Stimulated activated CD4-positive, alpha-beta T cell treated with anti-CD3 and anti-CD28 coated beads, TNF-alpha, amount 100 ng/mL, for 1 hour (primary cell): ENCODE measurements at places on chromosomes 7 and 10.

DNA sequence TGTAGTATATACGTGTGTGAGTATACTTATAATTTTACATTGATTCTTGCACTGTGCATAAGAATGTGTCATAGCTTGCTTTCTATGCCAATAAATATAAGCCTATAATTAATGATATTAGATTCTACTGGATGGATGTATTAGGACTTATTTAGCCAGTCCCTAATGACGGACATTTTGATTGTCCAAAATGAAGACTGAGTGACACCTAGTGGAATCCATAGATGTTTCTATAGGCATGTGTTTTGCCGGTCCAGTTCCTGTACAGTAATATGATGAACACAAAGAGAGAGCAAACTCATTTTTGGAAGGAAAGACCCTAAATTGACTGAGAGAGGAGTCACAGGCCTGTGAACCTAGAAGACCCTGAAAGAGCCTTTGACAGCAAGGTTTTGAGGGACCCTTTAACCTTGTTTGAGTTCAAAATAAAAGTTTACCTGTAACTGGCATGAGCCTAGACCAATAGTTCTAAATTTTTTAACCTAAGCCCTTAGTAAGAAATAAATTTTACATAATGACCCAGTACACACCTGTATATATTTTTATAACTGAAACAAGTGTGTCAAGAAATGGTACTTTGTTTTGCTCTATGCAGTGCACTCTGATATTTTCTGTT lies 42.4 kb upstream of the AGBL3 start:
- no peak for DNase-seq

DNA sequence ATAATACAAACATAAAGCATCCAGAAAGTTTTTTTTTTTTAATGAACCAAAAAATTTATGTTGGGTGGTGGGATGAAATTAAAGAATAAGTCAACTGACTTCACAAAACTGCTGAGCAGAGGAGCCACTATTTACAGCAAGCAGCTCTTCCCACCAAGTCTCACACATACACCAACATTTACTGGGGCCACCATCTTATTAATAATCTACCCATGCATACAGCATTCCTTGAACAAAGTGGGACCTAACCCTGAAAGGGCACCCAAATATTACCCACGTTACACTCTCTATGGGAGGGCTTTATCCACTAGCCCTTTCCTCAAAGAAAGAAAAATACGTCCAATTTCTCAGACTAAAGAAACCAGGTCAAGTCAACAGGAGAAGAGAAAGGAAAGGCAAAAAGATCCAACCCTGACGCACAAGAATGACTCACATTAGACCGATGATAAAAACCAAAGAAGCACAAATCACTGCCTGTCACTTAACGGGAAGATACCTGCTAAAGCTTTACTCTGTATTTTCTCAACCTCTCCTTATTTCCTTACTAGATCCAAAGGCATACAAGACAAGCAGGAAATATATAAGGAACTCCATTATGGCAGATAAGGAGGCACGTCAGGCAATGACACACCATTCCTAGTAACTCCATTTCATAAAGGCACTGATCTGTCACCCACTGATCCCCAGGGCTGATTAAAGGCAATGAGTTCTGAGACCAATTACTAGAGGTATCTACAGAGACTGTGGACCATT lies 141.8 kb upstream of the ASAH2 start:
- DNase-seq = no peak

GRCh38 chr10:51063166-51063565 lies 11.1 kb upstream of the PRKG1 start:
- DNase-seq = no peak

- no peak for DNase-seq
Observed at GRCh38 chr7:33485747-33486493, 356.6 kb downstream of the BBS9 start.

GRCh38 chr10:100148353-100149211 lies 37.2 kb downstream of the ERLIN1 start:
- peak; percentile 29 for DNase-seq

- no peak for DNase-seq
Observed at GRCh38 chr10:218798-219197, 83.5 kb downstream of the ZMYND11 start.

DNA sequence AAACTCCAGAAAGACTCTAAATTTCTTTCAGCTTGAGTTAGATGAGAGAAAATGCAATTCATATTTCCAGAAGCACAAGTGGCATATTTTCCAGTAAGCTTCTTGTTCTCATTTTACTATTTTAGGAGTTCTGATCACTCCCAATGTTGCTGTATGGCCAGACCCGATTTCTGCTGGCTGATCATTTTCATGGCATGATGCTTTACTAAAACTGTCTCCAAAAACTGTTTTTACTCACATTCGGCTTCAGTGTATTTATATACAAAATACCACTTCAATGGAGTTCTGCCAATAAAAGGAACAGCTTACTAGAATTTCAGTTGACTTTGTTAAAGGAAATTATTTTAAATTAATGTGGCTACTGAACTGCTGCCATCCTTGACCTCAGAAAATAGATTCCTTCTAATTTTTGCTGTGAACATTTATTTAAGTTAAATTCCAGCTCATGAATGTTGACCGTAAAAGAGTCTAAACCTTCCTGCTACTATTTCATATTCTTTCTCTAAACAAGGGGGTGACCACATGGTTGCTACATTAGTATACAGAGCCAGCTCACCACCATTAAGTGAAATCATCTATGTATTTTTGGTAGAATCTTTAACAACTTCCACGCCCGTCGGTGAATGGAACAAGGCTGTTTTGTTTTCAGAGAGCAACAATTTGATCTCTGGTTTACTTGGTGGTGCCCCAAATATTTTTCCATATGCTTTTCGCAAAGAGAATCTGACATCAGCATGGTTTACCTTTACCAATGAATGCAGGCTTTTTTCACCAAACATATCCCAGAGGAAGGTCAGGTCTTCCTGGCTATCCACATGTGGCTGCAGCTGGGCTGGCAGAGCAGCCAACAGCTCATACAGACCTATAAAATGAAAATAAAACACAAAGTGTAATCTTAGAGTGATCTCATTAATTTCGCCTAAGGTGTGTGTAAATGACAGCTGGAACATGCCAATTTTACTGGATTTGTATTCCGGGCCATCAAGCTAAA lies 101.2 kb downstream of the MPP7 start:
- no peak for DNase-seq

DNA sequence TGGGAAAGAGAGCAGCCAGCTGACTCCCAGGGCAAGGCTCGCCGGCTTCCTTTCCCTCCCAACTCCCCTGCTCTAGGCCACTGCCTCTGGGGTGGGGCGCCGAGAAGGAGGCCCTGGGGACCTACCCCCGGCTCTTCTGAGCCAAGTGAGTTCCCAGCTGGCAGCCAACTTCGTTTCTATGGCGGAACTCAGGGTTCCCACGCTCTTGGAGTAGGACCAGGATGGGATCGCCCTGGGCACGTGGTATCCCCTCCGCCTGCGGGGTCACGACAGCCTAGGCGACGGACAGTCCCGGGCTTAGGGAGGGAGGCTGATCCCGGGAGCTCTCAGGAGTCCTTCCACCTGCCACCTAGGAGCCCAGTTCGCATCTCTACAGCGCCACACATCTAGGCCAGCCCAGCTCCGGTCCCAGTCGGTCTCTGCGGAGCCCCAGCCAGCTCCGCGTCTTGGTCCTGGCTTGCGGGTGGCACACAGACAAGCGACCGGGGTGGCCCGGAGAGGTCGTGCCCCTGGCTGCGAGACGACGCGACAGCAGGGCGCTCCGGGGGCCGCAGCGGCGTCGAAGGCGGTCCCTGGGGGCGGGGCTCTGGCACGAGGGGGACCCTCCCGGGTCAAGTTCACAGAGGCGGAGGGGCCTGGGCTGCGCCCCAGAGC lies 20.5 kb upstream of the GATA3 start:
- no peak for DNase-seq

DNA sequence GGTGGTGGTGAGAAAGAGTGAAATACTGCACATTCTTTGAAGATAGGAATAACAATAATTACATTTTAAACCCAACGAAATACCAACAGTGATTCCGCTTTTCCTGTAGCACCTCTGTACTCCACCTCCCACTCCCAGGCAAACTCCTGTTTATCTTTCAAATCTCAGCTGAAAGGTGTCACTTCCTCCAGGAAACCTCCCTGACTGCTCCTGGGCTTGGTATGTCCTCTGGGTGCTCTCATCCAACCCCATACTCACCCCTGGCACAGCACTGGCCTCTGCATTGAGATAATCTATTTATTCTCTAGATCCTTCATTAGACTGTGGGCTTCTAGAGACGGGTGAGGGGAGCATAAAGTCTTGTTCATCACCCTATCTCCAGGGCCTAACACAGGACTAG lies 148.0 kb downstream of the MYOF start:
- DNase-seq = no peak

DNA sequence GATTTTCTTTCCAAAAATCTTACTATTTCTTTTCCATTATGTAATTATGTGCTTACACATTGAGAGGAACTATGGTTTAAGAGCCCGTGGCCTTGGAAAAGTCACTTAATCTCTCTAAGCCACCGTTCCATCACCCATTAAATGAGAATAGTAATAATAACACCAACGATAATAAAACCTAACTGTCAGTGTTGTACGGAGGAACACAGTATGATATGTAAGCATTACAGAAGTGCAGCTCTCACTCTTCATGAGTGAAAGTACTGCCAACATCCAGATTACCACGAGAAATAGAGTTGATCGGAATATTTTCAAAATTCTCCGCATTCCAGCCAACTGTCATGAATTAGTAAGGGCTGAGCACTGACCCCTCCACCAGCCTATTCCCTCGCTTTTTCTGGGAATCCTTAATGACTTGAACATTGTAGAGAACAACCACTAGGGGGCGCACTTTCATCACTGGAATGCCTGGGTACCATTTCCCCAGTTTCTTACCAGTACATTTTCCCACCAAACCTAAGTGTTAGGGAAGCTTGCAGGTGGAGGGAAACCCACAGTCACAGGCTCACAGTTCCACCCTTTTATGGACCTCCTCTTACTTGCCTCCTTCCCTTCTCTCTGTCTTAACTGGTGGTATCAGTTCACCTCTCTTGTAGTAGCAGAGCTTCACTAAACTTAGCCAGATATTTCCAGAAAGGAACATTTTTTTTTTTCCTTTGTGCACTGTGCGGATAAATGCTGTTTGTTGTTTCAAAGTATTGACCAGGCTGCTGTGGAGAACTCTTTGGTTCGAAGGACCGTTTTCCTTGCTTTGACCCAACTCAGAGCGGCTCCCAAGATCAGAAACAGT lies 27.8 kb downstream of the NKX2-3 start:
- DNase-seq = peak; percentile 0

GRCh38 chr7:21128062-21128817 lies 299.6 kb upstream of the SP4 start:
- DNase-seq = no peak

GRCh38 chr7:158410720-158411119 lies 176.9 kb downstream of the PTPRN2 start:
- DNase-seq = no peak

- DNase-seq = no peak
Observed at GRCh38 chr10:82890573-82890972, 1015.6 kb downstream of the NRG3 start.

DNA sequence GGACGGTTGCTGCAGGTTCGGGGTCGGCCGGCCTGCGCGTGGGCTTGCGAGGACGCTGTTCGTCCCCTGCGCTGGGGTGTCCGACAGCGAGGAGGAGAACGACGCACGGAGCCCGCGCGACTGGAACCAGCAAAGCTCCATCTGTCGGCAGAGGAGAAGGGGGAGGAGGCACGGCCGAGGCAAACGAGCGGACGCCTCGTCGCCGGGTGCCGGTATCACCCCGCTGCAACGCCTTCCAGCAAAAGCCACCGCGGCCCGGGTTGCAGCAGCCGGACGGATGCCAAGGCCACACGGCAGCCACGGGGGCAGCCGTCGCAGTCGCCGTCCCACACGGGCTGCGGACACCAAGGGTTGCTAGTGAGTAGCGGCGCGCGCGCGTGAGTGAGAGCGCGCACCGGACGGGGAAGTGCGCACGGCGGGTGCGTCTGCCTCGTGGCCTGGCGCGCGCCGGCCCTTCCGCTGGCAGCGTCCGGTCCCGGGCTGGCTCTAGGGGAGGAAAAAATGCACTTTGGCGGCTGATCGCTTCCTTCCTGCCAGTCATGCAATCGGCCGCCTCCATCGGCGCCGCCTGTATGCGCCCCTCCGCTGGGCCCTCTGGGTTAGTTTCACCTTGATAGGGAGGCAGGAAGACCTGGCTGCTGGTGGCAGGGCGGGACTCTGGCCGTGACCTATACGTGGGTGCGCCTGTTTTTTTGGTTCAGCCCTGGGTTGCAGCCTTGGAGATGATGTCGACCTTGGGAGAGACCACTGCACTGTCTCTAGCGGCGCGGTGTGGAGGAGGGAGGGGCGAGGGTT lies 434 bp downstream of the STAMBPL1 start:
- peak; percentile 50 for DNase-seq

- no peak for DNase-seq
Observed at GRCh38 chr7:28298870-28299518, 113.3 kb upstream of the CREB5 start.

DNA sequence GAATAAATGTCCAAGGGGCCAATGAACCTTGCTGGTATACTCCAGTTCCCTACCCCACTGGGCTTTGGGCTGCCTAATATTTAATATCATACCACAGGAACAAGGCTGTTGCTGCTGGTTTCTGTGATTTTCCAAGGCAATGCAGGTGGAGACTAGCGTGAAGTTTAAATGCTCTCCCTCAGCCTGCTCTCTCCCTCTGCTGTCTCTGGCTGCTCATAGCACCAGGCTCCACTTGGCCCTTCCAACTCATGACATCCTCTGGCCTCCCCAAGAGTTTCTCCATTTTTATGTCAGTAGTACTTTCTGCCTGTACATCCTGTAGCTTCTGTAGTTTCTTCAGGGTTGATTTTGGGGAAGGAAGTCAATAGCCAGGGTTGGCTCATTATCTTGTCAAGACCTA lies 103.5 kb downstream of the LHFPL3 start:
- DNase-seq = no peak

- DNase-seq = no peak
Observed at GRCh38 chr7:49527182-49527581, 246.3 kb upstream of the VWC2 start.

- DNase-seq = no peak
Observed at GRCh38 chr7:76280408-76280807, 22.1 kb upstream of the HSPB1 start.

DNA sequence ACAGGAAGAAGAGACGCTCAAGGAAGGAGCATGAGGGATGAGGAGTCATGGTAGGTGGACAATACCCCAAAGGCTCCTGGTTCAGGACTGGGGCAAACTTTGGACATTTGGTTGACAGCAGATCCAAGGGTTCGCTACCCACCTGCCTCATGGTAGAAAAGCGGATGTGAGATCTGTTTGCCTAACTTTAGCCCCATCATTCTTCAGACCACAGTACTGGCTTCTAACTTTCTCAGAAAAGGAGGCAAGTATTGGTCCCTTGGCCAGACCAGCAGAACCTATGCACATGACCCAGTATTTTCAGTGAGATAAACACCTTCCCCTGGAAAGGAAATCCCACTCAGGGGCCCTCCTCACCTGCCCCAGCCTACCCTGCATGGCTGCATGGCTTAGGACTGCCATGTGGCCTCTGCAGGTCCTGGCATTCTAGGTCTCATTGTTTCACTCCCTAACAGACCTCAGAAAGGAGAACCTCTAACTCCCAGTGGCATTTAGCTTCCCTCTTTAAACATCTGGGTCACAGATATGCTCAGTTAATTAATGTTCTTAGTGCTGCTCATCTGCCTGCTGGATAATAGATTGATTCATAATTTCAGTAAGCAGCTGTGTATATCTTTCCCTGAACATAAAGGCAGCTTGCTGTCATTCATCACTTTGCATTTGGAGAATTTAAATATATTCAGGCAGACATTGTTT lies 574.1 kb downstream of the GALNT17 start:
- no peak for DNase-seq
